ENCODE measurements at places on chromosomes 2 and 18. TPM values are rescaled to one million over a fixed set of nuclear protein-coding genes. Genes with fewer than 3 reads are reported as not detected.

DNAH6 gene
- total RNA-seq = 1.00 TPM

SESTD1 gene
- total RNA-seq = 19.8 TPM

PRKAG3 gene
- not detected for total RNA-seq

GRB14 gene
- not detected for total RNA-seq

DUSP2 gene
- 11.9 TPM for total RNA-seq

ITPRIPL1 gene
- 33.3 TPM for total RNA-seq

CHRND gene
- not detected for total RNA-seq

ABCB11 gene
- 0.20 TPM for total RNA-seq

POTEI gene
- not detected for total RNA-seq

MC5R gene
- total RNA-seq = not detected

PPP1R7 gene
- 110 TPM for total RNA-seq

PCARE gene
- total RNA-seq = not detected

ABCG5 gene
- total RNA-seq = not detected

All from activated CD4-positive, alpha-beta T cell treated with anti-CD3 and anti-CD28 coated beads, Interleukin-2, amount 10 ng/mL, durations not matched to agents 7 days and 5 days (primary cell).